ENCODE measurements at places on chromosomes 7 and 10.

DNA sequence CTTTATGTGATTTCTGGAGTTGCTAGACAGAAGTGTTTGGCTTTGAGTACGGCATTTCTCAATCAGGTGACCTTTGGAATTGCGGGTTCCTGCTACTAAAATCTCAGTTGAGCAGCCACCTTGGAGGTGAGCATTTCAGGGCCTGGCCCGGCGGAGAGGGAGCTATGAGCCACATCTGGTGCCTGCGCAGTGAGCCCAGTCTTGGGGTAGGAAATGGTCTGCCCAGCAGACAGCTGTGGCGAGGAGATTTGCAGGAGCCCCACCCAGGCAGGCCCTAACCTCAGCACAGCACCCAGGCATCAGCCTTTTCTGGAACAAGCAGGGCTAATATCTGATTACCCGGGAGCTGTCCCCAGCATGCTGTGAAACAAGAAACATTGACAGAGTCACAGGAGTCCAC, 547.9 kb upstream of the FOXK1 start:
- DNase-seq = no peak

DNA sequence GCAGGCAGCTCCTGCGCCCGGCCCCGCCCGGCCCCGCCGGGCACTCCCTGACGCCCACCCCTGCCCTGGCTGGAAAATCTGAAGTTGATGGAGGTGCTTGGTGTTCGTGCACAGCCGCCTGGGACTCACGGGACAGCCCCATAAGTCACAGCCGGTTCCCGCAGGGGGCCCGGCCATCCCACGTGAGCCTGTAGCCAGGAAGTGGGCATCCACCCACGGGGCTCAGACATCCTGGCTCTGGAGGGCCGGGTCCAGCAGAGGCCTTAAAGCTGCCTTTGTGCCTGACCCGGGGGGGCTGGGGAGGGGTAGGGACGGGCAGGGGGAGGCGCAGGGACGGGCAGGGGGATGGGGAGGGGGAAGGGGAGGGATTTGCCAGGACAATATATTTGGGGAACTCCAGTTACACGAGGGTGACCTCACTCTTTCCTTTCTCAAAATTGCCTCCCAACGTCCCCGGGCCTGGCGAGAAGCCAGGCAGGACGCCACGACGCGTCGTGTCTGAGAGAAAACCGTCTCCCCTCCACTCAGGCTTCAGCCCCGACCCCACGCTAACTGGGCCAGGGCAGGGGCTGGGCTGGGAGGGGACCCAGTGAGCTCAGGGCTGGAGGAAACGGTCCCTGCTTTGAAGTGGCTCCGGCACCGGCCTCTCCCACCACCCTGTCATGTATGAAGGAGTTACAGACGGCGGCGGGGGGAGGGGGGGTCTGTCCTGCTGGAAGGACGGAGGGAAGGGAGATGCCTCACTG, 82.1 kb upstream of the PDGFA start:
- DNase-seq = no peak

DNA sequence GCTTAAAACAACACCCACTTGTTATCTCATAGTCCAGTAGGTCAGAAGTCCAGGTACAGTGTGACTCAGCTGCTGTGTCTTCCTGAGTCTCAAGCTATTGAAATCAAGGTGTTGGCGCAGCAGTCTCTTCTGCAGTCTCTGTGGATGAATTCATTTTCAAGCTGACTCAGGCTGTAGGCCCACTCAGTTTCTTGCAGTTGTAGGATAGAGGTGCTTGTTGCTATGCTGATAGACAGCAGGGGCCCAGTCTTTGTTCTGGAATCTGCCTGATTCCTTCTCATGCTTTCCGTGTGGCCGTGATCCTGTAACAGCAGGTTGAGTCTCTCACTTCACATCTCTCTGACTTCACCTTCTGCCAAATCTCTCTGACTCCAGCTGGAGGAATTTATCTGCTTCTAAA, 400.4 kb upstream of the POM121L12 start:
- DNase-seq = no peak

- DNase-seq = no peak
Measured at GRCh38 chr10:115572740-115573455, 479.7 kb downstream of the ATRNL1 start.

DNA sequence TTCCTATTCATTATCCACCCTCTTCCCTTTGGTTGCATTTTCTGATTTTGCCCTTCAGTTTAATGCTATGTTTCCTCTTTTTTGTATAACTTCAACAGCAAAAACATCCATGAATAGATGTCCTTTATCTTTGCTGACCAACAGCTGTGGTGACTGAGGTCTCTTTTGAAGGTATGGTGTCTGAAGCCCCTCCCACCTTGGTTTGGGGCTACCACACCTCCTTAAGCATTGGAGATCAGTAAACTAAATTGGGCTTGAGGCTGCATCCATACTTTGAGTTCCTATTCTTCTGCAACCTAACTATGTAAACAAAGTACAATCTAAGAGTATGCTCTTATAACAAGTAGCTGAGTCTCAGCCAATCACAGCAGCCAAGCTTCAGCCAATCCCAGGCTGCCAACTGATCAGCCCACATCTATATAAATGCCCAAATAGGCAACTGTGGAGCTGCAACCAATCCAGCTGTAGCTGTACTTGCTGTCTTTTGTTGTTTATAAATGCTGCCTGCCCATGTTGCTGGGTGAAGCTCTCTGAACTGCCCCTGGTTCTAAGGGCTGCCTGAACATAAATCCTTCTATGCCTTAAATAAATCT, 69.4 kb upstream of the PDLIM1 start:
- DNase-seq = no peak

DNA sequence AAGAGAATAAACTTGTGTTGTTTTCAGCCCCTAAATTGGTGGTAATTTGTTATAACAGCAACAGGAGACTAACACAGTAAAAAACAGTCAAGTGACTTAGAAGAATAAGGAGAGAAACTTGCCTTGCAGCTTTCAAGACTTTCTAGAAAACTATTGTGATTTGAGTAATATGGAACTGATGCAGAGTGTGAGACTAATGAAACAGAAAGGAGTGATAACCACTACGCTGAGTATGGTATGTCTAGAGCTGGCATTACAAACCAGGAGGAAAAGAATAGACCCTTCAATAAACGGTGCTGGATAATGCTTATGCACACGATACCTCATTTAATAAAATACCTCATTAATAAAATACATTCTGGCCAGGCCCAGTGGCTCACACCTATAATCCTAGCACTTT, 99.9 kb downstream of the CREM start:
- DNase-seq = no peak

Measured in SHP77 treated with DMSO at 0.1 percent for 48 hours (cell line).